ENCODE measurements at places on chromosomes 16 and 17. TPM values are rescaled to one million over a fixed set of nuclear protein-coding genes. Genes with fewer than 3 reads are reported as not detected.

Gene VASN
- polyA plus RNA-seq, result 6.2 TPM

Gene MMP2
- polyA plus RNA-seq, result 2.8 TPM

Gene GPRC5B
- 4.7 TPM for polyA plus RNA-seq

Gene RNF222
- not detected for polyA plus RNA-seq

Gene PPM1E
- polyA plus RNA-seq, result 0.50 TPM

Gene RASD1
- polyA plus RNA-seq, result 46.7 TPM

Gene BTBD17
- not detected for polyA plus RNA-seq
